Bronchial epithelial cell (primary cell): ENCODE measurements at places on chromosomes 3 and 15.

GRCh38 chr3:69462022-69462825, 76.3 kb upstream of the FRMD4B start:
- DNase-seq: peak; percentile 94

DNA sequence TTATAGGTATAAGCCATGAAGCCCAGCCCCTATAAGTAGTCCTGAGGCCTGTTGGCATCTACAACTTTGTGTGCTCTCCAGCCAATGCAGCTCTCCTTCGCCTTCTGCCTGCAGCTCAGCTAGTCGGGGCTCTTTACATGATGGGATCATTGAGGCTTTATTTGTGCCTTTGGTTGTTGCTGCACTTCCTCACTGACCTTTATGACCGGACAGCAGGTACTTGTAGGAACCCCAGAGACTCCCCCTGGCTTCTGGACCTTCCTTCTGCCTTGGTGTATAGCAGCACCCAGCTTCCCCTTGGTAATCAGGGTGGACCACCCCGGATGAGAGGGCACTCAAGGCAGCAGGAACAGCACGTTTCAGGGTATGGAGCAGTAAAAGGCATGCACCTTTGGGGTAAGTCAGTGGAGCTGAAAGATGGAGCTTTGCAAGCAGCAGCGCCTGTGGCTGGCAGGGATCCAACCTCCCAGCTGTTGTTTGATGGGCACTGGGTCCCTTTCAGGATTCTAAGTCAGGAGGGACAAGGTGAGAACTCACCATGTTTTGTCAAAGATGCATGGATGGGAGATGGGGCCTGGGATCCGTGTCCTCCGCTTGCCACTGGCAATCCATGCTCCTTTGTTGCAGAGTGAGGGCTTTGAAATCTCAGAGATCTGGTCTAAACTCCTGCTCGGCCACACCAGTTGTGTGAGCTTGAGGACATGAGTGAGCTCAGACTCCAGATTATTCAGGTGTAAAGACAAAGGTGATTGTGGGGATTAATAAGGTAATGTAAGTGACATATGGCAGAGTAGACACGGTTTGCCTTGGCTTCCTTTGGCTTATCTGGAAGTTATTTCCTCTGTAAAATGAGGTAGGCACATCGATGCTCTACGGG, 65.1 kb upstream of the KLF13 start:
- no peak for DNase-seq

- no peak for DNase-seq
Measured at GRCh38 chr3:126921085-126921824, 61.7 kb upstream of the PLXNA1 start.

GRCh38 chr15:90349072-90349471, 3.0 kb upstream of the ZNF774 start:
- no peak for DNase-seq

DNA sequence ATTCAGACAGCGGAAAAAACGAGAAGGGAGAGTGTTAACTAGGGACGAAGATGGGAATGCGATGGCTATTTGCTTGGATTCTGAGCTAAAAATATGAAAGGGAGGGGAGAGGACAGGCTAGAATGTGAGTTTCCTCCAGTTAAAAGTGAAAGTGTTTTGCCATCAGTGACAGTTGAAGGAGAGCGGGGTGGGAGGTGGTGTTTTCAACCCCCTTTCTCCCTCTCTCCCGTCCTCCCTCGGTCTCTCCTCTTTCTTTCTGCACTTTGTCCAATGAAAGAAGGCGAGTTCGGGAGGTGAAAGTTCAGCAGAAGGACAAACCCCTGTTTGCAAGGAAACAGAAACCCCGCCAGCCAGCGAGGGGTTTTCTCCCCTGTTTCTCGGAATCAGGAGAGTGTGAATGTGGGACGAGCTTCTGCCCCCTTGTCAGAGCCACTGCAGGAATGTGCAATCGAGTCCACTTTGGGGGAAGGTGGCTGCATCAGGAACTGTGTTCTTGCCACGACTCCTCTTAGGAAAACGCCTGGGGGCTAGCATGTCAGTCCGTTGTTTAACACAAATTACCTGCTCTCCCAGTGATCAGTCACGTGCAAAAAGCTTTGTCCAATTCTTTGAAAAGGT, 975 bp upstream of the FOXP1 start:
- peak; percentile 28 for DNase-seq

DNA sequence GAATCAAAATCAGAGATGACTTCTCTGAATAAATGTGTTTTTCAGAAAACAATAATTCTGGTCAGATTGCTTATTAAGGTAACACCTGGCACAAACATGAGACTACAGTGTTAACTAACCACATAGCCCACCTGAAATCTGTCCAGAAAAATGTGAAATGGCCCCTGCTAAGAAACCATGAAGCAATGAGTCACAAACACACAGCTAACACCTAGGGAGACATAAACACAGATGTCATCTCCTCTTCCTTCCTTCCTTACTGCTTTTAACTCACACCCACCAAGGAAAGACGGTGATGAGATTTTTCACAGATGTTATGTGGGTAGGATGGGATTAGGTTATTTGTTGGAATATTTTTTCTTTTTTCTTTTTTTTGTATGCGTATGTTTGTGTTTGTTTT, 315.0 kb upstream of the STAC start:
- no peak for DNase-seq
